ENCODE measurements at places on chromosomes 11 and 22.

DNA sequence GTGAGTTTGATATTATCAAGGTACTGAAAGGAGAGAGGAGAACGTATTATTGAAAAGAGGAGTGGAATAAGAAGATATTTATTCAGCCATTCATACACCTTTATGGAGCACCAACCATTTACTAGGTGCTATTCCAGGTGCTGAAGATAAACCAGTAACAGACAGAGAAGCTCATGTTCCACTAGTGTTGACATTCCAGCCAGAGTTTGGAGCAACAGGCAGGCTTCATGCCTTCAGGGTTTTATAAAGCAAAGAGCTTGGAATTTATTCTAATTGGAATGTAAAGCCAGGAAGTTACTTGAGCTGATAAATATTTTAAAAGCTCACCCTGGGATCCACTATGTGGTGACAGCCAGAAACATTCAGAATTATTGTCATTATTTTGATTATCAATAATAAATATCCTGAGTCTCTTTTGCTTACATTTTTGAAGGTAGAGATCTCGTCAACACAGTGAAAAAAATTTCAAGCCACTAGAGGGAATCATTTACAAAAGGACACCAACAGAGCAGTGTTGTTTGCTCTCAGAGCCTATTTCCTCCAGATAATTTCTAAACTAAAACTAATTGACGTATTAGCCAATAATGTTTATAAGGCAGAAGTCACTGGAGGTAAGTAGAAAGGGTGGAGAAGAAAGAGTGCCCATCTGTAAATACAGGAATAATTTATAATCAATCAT, 172.0 kb downstream of the KCNA4 start:
- DNase-seq = no peak

DNA sequence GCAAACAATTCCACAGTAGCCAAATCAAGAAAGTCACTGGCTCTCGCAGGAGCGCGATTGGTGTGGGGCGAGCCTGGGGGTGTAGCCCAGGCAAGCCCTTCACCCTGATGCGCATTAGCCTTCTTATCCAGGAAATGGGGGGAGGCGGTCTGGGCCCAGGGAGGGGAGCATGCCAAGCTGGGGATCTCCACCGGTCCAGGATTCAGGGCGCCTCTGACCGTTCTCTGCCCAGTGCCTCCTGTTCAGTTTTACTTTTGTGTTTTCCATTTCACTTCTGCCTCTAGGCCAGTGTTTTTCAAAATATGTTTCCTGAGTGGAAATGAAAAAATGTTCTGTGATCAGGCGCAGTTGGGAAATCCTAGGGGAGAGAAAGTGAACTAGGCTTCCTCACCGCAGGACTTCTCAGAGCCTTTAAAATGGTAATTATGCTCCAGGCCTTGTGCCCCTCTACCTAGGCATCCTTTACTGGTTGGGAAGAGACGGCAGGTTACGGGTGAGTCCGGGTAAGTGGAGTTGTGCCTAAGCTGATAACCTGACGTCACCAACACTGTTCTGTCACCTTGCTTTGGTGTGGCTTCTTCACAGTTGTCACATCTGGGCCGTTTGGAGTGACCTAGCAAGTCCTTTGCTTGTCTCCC, 18.4 kb downstream of the LRP5 start:
- no peak for DNase-seq

- DNase-seq = peak; percentile 97
Observed at GRCh38 chr11:125305345-125305744, 140.8 kb downstream of the PKNOX2 start.

DNA sequence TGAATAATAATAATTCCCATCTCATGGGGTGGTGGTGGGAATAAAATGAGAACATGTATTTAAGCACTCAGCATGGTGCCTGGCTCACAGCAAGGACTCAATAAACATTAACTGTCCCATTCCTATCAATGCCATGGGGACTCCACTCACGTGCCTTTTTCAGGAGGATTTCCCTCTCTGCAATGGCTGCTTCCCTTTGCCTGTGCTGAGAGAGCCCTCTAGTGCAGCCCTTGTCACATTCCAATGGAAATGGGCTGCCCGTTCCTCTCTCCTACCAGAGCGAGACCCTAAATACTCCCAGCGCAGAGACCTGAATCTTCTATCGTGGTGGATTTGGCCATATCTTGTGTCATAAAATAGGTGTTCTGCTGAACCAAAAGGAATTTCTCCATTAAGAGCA, 621.5 kb upstream of the B3GAT1 start:
- DNase-seq = peak; percentile 30

DNA sequence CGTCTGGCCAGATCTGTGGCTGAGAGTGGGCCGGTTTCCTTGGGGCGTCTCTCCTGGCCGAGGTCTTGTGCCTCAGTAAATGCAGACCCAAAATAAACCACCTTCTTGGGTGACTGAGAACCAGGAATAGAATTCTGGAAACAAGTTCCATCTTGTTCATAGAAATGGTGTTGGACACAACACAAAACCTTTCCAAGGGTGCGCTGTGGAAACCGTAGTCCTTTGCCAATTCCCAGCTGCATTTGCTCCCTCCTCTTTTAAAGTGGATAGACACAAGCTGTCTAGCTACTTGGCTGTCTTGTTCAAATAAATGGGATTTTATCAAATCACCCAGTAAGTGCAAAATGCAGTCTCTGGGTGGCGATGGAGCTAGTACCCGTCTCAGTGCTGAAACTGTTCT, 300.2 kb downstream of the SHANK2 start:
- DNase-seq = no peak
